ENCODE measurements at places on chromosomes 3 and 15.

GRCh38 chr3:149547413-149547812 lies 72.9 kb downstream of the TM4SF4 start:
- DNase-seq: no peak

DNA sequence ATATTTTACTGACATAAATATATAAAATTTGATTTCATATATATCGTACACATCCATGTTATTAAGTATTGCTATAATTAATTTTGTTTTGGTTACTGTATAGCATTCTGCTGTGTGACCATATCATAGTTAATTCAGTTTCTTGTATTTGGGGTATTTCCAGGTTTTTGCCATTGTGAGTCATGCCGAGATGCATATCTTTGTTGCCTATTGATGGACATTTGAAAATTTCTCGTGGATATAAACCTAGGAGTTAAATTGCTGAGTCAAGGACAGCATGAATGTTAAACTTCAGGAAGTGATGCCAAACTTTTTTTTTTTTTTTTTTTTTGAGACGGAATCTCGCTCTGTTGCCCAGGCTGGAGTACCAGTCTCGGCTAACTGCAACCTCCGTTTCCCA lies 33.7 kb upstream of the GPR171 start:
- no peak for DNase-seq

DNA sequence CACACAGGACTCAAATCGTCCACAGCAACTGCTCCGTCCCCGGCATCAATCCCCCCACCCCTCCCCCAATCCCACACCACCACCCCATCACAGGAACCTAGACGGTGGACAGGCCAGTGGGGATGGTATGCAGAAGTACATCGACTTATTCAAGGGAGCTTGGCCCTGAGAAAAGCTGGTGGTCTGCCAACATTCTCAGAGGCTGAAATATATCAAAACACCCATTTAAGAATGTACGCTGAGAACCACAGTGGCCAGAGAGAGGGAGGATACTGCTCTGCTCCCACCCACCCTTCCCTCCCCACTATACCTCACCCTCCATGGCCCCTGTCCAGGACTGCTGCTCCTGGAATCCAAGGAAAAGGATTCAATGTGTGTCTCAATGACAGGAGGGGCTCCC lies 12.4 kb upstream of the USP3 start:
- DNase-seq: no peak

- DNase-seq: no peak
These were observed 10.2 kb downstream of the GLCE start for GRCh38 chr15:69170597-69170996.

GRCh38 chr3:98801043-98801747 lies 38.1 kb downstream of the ST3GAL6 start:
- DNase-seq: no peak

DNA sequence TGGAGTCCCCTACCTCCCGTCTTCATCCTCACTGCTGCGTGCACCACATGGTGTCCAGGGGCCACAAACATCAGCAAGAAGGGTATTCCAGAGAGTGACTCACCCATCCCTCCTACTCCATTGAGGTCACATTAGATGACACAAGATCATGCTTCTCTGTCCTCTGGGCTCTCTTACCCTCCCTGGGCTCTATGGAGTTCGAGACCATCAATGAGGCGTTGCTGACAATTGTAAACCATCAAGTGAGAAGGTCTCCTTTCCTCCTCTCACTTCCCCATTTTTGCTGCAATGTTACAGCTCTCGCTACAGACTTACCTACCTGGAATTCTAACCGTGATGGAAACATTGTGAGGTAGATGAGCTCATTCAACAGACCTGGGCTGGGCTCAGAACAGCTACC lies 51.7 kb downstream of the HMCES start:
- DNase-seq: no peak

GRCh38 chr3:51691021-51691420 lies 15.8 kb upstream of the GRM2 start:
- no peak for DNase-seq

- no peak for DNase-seq
These were observed 26.3 kb downstream of the ABCC5 start for GRCh38 chr3:183991403-183991802.

DNA sequence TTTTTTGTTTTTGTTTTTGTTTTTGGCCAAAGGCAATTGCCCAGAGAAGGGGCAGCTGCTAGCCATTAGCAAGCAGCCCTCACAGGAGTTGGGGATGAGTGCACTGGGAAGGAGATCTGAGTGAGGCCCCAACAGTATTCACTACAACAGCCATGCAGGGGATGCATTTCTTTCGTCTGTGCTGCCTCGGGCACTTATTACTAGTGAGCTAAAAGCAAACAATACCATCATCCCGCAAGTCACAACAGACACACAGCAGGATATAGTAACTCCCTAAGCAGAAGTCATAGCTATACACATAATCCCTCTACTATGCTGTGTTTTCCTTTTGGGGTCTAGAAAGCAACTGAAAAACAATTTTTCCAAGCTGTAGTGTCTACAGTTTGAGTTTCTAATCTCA lies 27.2 kb downstream of the CRTAP start:
- DNase-seq: no peak

DNA sequence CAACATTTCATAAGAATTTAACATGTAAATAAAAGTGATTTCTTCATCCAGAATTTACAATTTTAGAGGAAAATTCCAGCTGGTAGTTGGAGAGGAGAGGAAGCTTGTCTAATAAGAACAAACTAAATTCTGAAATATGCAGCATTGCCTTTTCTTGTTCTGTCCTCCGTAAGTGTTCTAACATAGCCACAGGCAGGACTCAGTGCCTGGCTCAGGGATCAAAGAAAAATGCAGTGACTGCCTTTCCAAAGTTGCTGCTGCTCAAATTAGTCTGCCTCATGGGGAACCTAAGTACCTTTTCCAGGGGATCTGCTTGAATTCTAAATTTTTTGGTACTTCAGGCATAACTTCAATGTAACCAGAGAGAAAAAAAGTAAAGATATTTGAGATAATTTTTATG lies 713.0 kb upstream of the CADM2 start:
- DNase-seq: no peak
